ENCODE measurements at places on chromosomes 7 and 10.

DNA sequence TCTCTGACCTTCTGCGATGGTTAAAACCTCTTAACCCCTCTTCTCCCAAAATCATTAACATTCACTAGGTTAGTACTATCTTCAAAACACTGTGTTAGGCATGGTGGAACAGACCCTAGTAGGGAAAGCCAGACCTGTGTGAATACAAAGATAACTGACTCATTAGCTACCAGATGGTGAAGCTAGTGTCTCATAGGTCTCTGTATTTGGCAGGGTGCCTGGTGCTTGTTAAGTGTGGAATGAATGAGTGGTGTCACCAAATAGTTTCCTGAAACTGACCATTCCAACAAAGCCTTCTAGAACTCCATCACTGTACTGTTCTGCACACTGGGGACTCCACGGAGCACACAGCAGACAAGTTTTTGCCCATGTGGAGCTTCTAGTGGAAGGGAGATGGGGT, 27.7 kb upstream of the TM9SF3 start:
- DNase-seq: no peak

DNA sequence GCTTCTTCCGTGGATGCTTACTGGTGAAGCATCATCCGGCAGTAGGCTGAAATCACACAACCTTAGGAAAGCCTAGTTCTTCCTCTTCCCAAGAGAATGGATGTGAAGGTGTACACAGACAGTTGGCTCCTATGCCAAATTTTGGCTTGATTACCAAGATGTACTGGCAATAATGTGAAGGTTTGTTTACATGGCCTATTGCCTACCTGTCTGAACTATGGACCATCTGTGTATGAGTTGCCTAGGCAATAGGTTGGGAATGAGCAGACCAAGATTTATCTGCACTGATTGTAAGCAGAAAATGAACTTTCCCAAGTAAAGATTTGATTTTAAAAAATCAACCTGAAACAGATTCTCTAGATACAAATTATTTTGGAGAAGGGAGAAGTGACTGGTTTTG, 325.9 kb upstream of the SORCS1 start:
- DNase-seq: no peak

DNA sequence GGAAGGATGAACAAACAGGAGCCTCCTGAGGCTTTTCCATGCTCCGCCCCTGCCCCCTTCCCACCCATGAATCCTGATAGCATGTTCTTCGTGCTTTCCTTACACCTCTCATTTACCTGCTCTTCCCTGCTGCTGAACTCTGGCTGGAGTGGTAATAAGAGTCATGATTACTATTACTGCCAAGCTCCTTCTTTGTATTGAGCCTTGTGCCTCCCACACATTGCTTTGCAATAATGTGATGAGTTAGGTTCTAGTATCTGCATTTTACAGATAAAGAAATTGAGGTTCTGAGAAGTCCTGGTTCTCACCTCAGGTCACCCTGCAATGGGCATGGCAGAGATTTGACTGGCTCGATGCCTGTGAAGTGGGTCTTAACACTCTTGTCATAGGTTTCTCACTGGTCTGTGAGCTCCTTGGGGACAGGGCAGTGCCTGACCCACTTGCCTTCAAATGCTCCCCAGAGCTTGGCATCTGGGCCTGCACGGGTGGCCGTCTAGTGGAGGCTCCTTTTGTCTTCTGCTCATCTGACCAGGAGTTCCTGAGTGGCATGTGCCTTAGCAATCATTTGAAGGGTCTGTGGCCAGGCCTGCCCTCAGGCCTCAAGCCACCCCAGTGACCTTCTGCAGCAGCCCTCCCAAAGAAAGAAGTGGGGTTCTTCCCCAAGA, 309.2 kb upstream of the ZMIZ1 start:
- no peak for DNase-seq

- no peak for DNase-seq
Measured at GRCh38 chr7:10429031-10429430, 544.6 kb upstream of the PHF14 start.

- DNase-seq: no peak
Measured at GRCh38 chr7:142142702-142143101, 31.2 kb downstream of the MGAM2 start.

DNA sequence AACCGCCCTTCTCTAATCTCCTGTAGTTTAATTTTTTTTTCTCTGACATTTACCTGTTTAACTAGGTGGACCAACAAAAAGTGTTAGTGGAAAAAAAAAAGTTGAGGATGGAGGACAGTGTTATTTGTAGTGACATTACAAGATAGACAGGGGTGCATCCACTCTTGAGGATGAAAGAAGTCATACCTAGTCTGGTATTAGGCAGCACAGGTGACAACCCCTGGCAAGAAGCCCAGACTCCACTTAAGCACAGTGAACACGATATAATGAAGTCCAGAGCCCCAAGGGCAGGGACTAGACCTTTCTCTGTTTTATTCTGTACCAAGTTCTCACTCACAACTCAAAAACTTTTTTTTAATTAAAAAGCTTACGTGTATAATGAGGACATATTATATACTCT, 268.4 kb downstream of the GPR37 start:
- DNase-seq: no peak

DNA sequence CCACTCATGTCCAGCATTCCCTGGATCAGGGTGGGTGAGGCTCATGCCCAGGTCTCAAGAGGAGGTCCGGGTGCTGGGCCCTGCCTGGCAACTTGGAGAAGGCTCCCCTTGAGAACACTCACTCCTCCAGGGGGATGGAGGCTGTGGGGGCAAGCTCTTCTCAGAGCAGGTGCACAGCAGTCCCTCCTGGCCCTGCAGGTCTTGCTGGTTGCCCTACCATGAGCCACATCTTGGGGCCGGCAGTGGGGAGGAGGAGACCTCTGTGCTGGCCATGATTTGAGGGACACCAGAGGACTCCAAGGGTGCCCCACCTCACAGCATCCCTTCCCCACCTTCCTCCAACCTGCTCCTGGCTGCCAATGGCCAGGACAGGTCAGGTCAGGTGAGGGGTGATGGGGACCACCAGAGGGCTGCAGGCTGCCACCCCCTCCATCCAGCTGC, 87.4 kb upstream of the RET start:
- no peak for DNase-seq

DNA sequence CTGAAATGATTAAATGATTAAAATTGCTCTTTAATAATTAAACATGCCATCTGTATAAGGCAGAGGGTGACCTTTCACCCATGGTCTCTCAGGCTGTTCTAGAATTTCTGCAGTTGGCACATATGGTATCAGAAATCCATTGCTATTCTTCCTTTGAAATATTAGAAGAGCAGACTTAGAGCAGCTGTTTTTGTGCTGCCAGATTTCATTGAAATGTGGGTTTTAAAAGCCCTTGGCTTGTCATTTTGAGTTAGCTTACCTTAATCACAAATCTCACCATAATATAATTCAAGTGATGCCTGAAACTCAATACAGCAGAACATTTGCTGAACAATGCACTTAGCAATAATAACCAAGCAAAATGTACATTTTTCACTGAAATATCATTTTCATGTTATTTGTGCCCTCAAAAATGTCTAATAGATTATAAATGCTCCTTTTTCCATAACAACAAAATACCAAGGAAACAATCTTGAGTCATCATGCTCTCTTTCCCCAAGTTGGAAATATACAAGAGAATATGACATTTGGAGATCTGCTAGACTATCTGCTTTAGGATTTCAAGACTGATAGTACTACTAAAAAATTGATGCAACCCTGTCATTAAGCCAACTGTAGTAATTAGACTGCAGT, 16.1 kb upstream of the PTTG1IP2 start:
- DNase-seq: no peak

- no peak for DNase-seq
Measured at GRCh38 chr10:126906704-126907422, 1.6 kb downstream of the DOCK1 start.

GRCh38 chr10:114172216-114172615, 1.8 kb downstream of the CCDC186 start:
- DNase-seq: peak; percentile 4

GRCh38 chr10:72692994-72693781, 1.2 kb downstream of the MCU start:
- DNase-seq: no peak

DNA sequence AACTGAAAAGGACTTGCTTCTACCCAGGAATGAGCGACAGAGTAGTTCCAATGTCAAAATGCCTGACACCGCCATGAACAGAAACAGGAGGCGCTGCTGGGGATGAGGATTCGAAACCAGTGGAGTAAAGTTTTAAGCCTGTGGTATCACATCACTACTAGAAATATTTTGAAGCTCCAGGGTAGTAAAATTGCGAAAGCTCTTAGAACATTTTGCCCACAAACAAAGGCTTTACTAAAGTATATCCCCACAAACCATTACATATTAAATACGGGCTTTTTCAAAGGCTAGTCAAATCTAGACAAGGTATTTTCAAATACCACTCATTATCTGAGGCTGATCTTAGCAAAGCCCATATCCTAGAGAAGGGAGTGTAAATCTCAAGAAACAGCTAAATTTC, 2.4 kb downstream of the PRDX3 start:
- no peak for DNase-seq

- DNase-seq: no peak
Measured at GRCh38 chr7:16365177-16365576, 56.2 kb downstream of the CRPPA start.

DNA sequence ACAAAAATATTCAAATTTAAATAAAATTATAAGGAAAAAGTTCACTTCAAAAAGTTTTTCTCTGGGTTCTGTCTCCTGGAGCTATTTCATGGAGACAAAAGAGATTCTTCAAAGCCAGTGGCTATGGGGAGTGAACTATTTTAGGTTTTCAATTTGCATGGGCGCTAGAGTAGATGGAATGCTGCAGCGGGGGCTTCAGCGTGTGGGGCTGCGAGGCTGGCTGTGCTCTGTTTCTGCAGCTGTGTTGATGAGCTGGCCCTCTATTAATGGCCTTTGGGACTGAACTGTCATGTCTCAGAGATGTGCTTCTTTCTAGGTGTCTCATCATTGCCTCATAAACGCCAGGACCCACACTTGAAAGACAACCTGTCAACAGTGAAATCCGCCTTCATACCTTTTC, 108.4 kb upstream of the NPY start:
- no peak for DNase-seq

DNA sequence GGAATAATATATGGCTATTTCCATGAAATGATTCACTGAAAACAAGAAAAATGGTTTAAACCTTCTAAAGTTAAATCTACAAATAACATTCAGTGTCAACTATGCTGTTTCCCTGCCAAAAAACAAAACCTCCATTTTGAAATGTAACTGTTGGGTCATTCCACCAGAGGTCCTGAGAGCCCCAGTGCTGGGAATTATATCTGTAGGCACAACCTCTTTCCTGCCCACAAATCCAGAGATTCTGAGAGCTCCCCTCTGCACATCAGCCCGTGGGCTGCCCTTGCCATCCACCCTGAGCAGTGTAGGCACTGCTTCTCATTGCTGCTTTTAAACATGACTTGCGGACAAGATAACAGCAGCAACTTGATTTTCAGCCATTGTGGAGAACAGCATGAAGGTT, 198.6 kb downstream of the TMEM178B start:
- DNase-seq: no peak

- no peak for DNase-seq
Measured at GRCh38 chr7:81887098-81888090, 117.5 kb upstream of the HGF start.

DNA sequence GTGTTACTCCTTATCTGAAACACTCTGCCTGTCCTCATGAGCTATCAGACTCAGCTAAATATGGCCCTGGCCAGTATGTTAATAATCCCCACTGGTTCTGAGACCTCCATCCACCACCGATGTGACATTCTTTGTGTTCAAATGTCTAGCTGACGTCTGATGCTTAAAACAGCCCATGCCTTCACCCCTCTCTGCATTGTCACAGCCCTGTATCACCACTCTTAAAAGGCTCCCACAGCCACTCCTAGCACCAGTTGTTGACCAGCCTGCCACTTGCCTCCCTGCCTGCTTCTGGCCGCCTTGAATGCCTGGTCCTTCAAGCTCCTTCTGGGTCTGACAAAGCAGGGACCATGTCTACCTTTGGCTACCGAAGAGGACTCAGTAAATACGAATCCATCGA, at the start of gene LMOD2:
Gene LMOD2, plus strand, starts transcription at position 253 of the 400 bp plus-strand sequence. Its CDS starts 98 bp downstream, at position 351.
- DNase-seq: no peak

- DNase-seq: no peak
Measured at GRCh38 chr7:26029911-26030310, 122.1 kb upstream of the NFE2L3 start.

- DNase-seq: no peak
Measured at GRCh38 chr7:35374858-35375257, 121.0 kb upstream of the TBX20 start.

DNA sequence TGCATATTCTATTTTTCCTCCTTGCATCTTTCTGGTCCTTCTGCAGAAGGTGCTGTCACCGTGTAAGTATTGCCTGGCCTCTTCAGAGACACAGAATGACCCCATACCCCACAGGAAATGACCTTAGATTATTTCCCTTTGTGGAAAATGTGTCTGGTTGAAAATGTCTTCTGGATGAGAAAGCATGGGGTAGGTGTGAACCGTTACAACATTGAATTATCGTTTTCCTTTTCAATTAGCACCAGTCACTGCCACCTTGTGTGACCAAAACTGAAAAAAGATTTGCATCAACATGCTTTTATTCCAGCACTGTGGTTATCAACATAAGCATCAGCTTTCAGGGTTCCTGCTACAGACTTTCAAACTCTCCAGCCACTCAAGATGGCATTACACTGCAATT, 58.0 kb upstream of the CELF2 start:
- no peak for DNase-seq

DNA sequence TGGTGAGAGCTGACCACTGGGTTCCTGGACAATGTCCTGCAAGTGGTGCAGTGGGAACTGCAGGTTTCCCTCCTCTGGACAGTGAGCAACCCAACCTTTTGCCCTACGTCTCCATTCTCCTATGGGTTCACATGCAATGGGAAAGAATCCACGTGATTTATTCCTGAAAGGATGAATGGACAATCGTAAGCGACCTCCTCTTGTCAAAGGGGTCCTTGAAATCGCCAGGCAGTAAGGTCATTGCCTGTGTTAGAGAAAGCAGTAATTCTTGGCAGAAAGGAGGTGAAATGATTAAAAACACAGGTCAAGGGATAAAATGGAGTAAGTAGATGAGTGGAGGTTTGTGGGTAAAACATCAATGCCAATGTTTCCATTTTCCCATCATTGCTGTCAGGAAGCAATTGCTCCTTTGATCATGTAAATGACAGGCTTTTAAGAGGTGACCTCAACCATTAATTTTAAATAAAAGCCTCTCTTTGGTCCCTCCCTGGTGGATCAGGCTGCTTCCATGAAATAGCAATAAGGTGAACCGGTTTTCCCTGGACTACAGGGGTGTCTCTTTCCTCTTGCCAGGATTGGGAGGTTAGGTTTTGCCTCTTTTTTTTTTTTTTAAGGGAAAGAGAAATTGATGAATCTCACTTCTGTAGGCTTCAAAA, 330.0 kb upstream of the PRKCQ start:
- no peak for DNase-seq

Data from muscle of arm (tissue), 14 donors.